Hematopoietic multipotent progenitor cell treated with erythropoietin and hydrocortisone succinate and interleukin-3 and kit ligand, for 4 days (in vitro differentiated cells): ENCODE measurements at places on chromosomes 7 and 10.

DNA sequence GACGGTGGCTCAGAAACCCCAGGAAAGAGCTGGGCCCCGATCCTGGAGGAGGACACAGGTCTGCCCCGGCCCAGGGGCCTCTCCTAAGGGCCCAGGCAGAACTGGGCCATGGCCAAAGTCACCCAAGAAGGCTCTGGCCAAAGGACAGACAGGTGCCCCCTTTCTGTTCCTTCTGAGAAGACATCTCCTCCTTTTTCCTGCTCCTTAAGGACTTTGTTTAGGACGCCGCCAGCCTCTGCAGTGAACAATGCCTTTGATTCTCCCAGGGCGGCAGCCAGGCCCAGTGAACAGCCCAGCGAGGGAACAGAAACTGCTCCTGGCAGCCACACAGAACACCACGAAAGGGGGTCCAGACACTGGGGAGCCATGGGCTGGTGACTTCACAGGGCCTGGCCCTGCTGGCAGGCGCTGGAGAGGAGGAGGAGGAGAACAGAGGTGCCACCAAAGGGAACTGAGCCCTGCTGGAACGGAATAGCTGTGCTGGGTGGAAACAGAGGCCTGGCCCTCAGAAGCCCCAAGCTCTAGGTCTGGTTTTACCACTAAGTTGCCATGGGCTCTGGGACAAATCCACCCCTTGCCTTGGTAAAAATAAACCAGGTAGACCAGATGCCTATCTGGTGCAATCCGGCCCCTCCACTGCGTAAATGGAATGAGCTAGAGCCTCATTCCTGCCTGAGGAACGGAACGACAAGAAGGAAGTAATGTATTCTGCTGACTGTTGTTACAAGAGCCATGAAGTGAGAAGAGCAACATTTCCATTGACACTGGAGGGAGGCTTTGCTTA is 163.3 kb upstream of the RHEB start:
- no peak for DNase-seq

DNA sequence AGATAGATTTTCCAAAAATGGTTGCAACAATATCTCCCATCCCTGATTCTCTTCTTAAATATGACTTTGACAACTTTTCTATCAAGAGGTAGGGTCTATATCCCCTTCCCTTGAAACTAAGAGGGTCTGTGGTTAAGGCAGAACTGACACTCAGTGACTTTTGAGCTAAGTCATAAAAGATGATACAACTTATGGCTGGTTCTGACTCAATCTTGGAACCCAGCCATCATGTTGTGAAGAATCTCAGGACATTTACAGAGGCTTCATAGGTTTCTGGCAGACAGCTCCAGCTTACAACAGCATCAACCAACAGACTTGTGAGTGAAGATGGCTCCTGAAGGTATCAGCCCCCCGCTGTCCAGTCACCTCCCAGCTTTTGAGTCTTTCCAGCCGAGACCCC is 203.5 kb downstream of the RNLS start:
- peak; percentile 34 for DNase-seq

DNA sequence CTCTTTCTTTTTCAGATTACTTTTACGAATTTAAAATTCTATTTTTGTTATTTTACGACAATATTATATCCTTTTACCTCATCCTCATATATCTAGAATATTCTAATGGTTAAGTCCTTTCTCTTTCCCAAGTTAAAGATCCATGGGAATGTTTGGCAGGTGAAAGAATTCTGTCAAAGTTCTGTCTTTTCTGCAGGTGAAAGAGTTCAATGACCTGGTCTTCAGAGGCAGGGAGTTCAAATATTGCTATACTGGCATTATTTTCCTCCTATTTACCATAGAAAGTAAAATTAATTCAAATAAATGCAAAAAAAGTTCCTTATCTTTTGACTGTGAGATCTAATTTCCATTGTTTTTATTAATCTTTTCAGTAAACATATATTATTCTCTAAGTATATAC is 194.3 kb downstream of the ARL4A start:
- no peak for DNase-seq

- no peak for DNase-seq
These were observed 76.8 kb upstream of the PRKG1 start for GRCh38 chr10:50997461-50997860.

GRCh38 chr7:39642896-39643295 is 19.5 kb downstream of the RALA start:
- no peak for DNase-seq

GRCh38 chr7:157829491-157829890 is 492.7 kb downstream of the DNAJB6 start:
- DNase-seq = no peak

- no peak for DNase-seq
These were observed 1212.3 kb downstream of the NXPH1 start for GRCh38 chr7:9645756-9646155.

- DNase-seq = no peak
These were observed 1.0 kb downstream of the ASB10 start for GRCh38 chr7:151185762-151186639.

GRCh38 chr7:156184164-156184563 is 371.9 kb upstream of the SHH start:
- no peak for DNase-seq

- DNase-seq = no peak
These were observed 1.5 kb downstream of the KCP start for GRCh38 chr7:128908750-128909624.

DNA sequence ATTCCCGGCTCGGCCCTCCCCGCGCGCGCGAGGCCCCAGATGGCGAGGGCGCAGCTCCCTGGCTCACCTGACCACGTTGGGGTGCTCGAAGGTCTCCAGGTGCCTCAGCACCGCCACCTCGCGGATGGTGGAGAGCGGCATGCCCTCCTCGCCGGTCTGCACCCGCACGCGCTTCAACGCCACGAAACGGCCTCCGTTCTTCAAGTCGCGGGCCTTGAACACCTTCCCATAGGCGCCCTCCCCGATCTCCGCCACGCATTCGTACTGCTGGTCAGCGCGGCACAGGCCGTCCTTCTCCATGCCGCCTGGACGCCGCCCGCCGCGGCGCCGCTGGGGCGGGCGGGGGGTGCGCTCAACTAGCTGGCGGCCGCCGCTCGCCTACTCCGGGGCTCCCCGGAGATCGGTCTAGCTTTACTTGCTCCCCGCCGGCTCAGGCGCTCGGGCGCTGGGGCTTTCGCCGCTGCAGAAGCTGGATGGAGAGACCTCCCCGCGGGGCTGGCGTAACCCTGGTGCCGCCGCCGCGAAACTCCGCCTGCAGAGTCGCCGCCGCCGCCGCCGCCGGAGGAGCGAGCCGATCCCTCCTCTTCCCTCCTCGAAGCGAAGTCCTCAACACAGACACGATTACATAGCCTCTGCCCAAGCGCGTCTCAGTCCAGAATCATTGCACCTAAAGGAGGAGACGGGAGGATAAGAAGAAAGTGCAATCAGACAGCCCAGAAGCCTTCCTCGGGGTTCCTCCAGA is 3.2 kb downstream of the CDK6 start:
- peak; percentile 93 for DNase-seq

DNA sequence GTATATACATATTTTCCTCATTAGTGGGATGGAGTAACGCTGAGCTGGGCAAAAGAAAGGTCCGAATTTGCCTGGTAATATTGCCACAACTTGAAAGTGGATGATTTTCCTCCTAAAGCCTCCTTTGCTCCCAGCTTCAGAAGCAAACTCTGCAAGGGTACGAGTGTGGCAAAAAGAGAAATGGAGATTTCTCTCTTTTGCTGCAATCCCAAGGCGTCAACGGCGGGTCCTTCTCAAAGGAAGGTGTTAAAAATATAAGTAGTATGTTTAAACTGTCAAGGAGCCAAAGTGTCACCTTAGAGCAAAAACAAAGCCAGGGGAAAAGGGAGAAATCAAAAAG is 12.4 kb upstream of the HOXA2 start:
- DNase-seq = no peak

DNA sequence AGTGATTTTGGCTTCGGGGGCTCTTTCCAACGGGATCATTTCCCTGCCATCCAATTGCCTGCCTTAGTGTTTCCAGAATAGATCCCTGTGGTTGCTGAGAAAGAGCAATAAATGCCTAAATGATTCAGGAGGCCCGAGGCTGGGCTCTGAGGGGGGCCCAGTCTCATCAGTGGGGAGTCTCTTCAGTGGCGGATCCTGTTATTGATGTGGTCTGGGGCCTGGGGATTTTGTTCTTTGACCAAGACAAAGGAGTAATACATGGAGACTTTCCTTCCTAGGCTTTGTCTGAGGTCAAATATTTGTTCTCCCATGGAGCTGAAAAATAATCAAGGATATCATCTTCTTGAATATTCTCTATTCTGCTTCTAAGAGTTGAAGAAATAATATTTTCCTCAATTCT is 40.8 kb downstream of the TAS2R41 start:
- DNase-seq = no peak

DNA sequence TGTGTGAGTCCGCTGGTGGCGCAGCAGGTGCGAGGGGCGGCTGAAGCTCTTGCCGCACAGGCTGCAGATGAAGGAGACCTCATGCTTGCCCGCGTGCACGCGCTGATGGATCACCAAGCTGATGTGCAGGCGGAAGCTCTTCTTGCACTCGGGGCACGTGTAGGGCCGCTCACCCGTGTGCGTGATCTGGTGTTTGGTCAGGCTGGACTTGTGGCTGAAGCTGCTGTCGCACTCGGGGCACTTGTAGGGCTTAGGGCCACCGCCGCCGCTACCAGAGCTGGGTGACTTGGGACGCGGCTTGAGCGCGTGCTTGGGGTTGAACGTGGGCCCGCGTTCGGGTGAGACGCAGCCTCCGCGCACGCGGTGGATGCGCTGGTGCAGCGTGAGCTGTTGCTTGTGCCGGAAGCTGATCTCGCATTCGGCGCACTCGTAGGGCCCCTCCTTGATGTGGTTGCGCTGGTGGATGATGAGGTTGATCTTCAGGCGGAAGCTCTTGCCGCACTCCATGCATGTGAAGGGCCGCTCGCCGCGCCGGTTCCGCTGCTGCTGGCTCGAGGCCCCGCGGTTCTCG is 28.7 kb downstream of the ZNF777 start:
- no peak for DNase-seq
